ENCODE measurements at places on chromosomes 1 and 21. TPM values are rescaled to one million over a fixed set of nuclear protein-coding genes. Genes with fewer than 3 reads are reported as not detected.
A peak's percentile ranks its signal among the peaks of the same experiment; 100 is the strongest.

DNA sequence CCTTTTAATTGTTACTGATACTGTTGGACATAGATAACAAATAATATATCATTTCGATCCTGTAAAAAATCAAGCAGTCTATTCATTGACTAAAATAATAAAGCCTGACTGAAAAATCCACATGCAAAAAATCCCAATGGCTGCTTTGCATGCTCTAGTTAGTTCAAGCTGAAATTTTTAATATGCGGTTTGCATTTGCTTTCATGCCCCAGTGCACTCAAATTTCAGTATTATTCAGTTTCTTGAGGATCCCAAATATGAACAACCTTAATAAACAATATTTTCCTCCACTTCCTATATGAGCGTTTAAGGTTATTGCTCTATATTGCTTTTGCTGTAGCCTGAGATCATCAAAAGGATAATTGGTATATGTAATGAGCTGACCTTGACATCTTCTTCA is 75.1 kb upstream of the DPH5 start:
- DNase-seq: no peak

DNA sequence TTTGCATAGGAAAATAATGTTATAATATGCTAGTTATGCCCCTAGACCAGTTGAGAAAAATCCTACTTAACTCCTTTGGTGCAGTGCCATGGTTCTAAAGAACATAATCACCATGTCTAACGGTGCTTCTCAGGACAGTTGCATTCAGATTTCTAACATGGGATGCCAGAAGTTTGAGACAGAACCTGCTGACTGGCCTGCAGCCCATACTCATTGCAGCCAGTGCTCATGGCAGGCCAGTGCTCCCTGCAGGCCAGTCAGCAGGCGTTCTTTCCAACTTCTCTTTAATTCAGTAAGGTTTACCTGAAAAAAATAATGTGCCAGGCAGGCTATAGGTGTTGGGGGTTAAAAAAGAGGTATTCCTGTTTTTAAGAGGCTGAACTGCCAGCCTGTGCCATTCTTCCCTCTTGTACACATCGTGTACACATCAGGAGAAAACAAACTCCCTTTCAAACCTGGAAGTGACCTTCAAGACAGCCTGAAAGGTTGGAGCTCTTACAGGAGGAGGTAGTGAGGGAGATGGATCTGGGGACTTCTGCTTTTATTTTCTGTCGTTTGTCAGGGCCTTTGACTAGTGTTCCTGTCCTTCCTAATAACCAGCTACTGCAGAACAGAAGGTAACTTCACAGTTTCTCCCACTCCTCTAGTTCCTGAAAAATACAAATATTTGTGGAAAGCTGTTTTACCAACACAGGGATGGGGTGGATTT is 146.0 kb upstream of the MAGI3 start:
- no peak for DNase-seq

- DNase-seq: no peak
Measured at GRCh38 chr1:234735476-234735875, 125.5 kb upstream of the IRF2BP2 start.

DNA sequence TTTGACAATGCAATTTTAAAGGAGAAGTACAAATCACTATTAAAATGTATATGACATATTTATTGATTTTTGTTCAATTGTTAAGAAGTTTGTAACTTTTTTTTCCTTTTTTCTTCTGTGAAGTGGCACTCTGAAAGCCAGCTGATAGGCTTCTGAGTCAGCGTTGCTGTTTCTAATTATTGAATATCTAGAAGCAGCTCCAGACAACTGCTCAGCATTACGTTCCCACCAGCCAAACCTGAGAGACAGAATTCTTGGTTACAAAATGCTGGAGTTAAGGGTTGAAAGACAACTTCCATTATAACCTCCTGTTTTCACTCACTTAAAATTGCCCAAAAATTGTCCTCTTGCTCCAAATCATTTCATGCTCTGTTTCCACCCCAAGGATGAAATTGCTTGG is 31.4 kb upstream of the LMX1A start:
- no peak for DNase-seq

GRCh38 chr1:89739844-89740216 is 81.0 kb upstream of the LRRC8D start:
- no peak for DNase-seq

- no peak for DNase-seq
Measured at GRCh38 chr1:156259805-156260204, 11.9 kb upstream of the PAQR6 start.

GRCh38 chr1:205849619-205850355 is at the start of gene PM20D1:
PM20D1 (minus strand) TSS chr1:205850132; CDS start chr1:205850072, 60 bp downstream.
- DNase-seq: peak; percentile 92

Gene RSRP1
- 213 TPM for total RNA-seq

DNA sequence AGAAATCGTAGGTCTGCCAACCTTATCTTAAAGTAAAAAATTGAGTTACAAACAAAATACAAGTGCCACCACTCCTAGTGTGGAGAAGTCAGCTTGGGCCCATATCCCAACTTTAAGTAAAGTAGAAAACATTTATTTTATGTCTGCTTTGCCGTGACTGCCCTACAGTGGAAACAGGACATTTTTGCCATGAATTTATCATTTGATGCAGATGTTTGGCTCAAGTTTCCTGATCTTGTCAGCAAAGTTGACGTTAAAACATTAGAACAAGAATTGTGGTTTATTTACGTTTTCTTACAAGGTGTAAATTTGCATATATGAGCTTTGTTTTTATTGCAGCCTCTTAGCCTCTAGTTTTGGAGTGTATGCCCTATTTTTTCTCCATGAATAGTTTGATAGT is 17.1 kb upstream of the KCNJ15 start:
- DNase-seq: no peak

GRCh38 chr1:223363057-223363855 is 720 bp downstream of the SUSD4 start:
- DNase-seq: no peak

DNA sequence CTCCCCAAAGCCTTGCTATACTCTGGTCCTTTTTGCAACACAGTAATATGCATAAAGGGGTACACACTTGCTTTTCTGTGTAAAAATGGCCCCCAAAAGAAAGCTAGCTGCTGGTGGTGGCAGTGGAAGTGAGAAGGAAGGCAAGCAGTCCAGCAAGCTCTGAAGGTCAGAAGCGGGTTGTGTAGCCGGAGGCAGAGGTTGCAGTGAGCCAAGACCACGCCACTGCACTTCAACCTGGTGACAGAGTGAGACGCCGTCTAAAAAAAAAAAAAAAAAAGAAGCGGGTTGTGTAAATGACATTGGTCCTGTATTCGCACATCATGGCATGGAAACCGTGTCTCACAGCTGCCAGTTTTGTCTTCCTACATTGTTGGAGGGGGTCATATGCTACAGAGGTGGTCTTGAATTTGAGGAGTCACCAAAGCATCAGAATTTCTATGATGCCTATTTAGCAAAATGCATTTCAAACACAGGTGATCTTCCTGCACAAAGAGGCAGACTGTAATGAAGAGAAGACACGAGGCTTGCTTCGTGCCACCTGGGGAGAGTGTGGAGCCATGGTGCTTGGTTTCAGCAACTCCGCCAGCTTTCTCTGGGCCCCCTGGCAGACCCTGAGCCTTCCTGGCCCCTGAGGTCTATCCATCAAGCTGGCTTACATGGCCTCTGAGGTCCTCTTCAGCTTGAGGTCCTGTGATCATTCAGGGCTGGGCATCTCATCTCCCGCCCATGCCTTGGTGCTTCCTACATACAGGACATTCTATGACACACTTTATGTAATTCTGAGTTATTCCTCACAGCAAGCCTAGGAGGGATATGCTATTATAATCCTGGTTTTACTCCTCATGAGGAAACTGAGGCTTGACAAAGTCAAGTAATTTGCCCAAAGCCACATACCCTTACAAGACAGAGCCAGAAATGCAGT is 71.0 kb downstream of the TOMM20 start:
- DNase-seq: no peak

DNA sequence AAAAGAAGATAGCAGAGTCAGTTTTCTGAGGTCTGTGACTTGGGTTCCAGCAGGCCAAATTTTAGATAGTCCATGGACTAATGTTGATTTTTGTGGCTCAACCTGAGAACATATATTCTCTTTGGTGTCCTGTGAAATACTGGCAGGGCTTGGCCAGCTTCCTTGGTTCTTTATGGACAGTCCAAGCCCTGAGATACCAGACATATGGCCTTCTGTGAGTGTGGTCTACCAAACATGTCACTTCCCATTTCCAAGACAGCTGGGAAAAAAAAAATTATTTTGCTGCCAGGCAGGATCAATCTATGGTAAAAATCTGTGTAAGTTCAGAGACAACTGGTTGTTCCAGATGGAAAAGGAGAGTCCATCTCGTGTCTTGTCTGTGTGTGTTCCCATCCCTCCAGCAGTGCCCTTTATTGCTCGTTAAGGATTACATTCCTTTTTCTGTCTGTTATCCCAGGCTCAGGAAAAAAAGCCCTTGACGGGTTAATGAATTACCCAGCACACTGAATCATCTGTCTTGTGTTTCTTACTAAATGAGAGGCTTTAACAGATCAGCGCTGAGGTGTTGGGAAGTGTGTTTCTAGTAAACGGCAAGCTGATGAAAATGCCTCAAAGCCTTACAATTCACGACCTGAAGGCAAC is 33.4 kb upstream of the XPR1 start:
- no peak for DNase-seq

Gene CDCA8
- 85.5 TPM for total RNA-seq

- DNase-seq: no peak
Measured at GRCh38 chr1:61447968-61448430, 276.9 kb downstream of the TM2D1 start.

DNA sequence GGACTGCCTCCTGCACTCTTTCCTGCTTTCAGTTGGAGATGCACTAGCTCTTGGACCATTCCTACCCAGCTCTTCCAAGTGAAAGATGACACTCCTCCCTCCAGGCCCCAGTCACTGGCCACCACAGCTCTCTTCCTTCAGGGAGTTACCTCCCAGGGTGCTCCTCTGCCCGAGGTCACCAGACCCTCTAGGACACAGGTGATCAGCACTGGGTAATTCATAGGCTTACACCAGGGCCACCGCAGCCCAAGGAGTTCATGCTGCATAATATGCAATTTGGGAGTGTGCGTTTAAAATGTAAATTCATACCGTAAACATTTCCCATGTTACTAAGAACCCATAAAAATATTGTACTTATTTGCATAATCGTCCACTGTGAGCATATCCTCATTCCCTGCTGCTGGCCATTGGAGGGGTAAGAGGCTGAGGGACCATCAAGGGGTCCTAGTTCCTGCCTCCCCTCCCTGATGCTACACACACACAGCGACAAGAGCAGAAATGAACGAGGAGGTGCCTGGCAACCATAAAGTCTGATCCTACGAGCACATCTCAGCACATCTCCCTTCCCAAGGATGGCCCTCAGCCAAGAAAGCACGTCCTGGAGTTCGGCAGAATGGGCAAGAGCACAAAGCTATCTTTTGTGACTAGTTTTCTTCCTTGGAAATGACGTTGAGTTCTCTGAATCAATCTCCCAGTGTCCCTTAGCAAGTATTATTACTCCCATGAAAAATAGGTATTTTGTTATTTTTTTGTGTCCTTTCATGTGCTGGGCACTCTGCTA is 222.9 kb upstream of the RAB4A start:
- DNase-seq: no peak

Gene OR10Z1
- not detected for total RNA-seq

- peak; percentile 93 for DNase-seq
Measured at GRCh38 chr1:171313835-171314320, at the start of gene FMO4. FMO4 (plus strand) TSS chr1:171314183; CDS start chr1:171319826, 5,643 bp downstream.

DNA sequence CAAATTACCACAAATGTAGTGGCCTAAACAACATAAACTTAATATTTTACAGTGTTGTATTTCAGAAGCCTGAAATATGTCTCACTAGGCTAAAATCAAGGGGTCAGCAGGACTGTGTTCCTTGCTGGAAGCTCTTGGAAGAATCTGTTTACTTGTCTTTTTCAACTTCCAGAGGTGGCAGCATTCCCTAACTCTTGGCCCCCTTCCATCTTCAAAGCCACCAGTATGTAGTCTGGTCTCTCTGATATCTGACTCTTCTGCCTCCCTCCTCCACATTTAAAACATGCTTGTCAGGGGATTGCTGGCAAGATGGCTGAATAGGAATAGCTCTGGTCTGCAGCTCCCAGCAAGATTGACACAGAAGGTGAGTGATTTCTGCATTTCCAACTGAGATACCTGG is 567.5 kb downstream of the PLA2G4A start:
- no peak for DNase-seq

DNA sequence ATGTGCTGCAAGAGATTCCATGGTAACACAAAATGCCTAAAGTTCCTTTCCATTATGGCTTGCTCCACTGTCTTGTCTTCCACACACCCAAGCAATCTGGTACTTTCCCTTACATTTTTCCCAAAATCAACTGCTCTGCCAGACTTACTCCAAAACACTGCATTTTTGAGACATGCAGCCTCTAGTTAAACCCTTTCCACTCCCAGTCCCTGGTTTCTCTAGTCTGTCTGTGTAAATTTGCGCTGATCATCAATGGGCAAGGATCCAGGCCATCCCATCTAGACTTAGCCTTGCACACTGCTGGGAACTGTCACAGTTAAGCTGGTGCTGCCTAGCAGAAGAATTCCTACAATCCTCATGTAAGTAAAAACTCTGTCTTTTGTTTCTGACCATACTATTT is 47.8 kb downstream of the DAB1 start:
- DNase-seq: no peak

DNA sequence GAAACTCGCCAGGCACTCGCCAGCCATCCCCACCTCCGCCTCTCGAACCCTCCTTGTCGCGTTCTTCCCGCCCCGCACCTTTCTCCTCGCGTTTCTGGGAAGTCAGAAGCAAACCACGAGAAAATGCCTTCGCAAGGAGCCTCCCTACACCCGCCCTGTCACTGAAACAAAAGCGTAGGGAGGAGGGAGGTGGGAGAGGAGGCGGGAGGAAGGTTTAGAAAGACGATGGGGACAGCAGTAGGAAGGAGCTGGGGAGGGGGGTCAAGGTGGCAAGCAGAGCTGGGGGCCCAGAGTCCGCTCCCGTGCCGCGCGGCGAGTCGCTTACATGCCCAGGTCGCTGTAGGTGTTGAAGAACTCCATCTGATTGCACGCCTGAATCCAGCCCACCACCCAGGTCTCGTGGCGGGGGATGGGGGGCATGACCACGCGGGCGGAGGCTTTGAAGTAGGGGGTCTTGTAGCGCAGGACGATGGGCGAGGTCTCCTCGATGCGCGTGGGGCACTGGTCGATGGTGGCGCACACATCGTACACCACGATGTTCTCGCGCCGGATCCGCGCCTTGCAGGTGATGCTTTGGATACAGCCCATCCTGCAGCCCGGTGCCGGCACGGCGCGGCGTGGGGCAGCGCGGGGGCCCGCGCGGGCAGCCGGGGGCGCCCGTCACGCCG is 1.0 kb downstream of the FAM78B start:
- DNase-seq: no peak

GRCh38 chr1:96688767-96689166 is 32.8 kb upstream of the PTBP2 start:
- DNase-seq: no peak

GRCh38 chr1:58735586-58735985 is 35.7 kb upstream of the MYSM1 start:
- DNase-seq: no peak

Gene ITLN1
- not detected for total RNA-seq

GRCh38 chr1:9595156-9595967 is 6.7 kb downstream of the TMEM201 start:
- DNase-seq: no peak

DNA sequence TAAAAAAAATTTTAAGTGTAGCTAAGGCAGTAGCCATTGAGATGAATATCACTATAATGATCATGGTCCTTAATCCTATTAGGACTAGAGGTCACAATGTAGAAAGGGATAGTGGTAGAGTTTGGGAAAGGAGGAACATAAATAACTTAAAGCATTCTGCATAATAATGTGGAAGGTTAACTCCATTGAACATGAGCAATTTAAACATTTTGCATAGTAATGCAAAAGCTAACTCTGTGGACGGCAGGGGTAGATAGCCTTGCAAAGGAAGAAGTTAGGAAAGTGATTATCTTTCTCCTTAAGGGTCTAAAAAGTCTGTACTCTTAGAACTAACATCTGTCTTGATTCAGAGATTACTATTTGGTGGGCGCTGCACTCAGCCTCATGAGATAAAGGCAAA is 39.0 kb upstream of the DENND1B start:
- no peak for DNase-seq

All from activated CD4-positive, alpha-beta T cell treated with anti-CD3 and anti-CD28 coated beads, Interleukin-2, amount 10 ng/mL, durations not matched to agents 7 days and 5 days (primary cell).